ENCODE measurements at places on chromosomes 11 and 22.
A peak's percentile ranks its signal among the peaks of the same experiment; 100 is the strongest.

GRCh38 chr11:109383306-109383705 is 38.7 kb upstream of the C11orf87 start:
- DNase-seq = no peak

DNA sequence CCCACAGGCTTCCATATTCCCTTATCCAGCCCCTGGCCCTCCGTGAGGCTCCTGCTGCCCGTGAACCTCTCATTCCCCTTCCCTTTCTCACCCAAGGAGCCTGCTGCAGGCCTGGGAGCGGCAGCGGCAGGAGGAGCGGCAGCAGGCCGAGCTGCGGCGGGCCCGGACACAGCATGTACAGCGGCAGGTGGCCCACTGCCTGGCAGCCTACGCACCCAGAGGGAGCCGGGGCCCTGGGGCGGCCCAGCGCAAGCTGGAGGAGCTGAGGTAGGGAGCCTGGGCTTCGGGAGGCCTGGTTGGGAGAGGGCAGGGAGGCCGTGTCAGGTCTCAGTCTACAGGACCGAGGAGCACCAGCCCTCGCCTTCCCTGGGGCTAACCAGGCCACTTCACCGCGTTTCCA is 8.1 kb upstream of the SART1 start:
- DNase-seq = no peak

- DNase-seq = no peak
Observed at GRCh38 chr11:19919050-19919561, 206.5 kb downstream of the NAV2 start.

DNA sequence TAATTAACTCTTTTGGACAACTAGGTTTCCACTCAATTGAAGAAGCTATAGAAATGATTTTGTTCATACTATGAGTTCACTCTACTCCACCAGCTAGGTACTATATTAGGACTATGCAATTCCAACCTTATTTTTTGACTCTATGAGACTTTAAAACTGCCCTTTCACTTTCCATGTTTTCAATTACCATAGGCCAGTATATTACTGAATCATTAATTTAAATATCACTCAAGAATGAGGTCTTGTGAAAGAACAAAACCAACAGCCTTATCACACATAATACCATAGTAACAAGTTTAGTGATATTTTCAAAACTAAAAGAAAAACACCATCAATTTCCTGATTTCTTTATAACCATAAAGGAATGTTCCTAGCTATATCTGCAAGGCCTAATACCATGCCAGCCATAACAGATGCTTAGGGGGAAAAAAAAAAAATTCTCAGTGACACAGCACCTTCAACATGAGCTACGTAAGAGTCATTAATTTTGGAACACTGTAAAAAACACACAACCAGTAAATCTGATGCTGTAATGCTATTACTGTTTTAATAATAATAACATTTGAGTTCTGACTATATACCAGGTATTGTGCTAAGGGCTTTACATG is 6.1 kb downstream of the DCUN1D5 start:
- DNase-seq = no peak

DNA sequence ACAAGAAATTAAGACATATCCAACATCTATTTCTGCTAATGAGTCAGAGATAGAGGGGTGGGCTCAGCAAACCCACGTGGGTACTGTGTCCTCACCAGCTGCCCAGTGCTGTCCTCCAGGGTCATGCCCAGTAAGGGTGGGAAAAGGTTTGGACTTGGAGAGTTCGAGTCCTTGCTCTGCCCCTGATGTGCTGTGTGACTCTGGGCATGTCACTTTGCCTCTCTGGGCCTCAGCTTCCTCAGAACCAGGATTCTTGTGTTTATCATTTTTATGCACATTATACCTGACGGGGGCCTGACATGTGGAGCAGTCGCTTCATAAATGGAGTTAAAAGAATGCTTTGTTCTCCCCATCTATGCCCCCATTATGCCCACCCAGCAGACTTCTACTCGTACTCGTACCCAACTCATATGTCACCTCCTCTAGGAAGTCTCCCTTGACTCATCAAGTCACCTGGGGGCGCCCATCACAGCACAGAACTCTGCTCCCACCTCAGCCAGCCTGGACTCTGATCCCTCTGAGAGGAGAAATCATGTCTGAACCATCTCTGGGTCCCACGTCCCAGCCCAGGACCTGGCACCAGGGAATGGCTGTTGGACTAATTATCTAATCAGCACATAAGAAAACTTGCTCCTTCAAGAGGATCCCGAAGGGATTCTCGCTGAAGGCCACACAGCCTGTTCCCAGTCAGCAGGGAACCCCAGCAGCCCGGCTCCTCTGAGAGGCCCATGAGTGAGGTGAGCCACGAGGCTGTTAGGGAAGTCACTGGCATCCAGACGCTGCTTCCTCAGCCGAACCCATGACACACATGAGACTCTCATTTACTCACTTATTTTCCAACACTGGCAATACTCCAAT is 38.7 kb upstream of the TSKU start:
- peak; percentile 81 for DNase-seq

DNA sequence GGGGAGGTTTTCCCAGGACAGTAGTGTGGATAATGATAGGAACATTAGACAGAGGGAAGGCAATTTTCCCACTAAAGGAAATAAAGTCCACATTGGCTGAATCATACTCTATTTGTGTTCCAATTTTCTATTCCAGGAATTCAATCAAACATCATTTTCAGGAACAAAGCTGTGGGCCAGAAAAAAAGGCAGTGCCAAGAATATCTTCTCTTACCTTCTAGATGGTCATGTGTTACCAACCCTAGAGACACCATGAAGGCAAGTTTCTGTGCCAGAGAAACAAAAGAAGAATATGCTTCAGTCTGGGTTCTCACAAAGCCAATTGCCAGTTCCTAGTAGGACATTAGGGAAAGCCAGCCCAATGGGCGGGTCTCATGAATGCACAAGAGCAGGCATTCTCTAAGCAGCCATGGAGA is 27.5 kb downstream of the LARGE2 start:
- DNase-seq = no peak

DNA sequence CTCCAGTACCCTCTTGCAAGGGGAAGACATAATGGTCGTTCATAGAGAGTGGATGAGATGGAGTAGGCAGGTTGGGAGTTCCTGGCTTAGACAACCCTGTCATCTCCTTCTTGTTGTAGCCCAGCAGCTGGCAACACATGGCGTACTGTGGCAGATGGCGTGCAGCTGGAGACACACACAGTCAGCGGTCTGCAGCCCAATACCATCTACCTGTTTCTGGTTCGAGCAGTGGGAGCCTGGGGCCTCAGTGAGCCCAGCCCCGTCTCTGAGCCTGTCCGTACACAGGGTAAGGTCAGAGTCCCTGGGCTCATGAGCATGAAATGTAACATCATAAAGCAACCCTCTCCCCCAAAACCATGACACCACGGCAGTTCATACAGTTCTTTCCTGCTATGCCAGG is 8.7 kb downstream of the ROBO3 start:
- DNase-seq = no peak

DNA sequence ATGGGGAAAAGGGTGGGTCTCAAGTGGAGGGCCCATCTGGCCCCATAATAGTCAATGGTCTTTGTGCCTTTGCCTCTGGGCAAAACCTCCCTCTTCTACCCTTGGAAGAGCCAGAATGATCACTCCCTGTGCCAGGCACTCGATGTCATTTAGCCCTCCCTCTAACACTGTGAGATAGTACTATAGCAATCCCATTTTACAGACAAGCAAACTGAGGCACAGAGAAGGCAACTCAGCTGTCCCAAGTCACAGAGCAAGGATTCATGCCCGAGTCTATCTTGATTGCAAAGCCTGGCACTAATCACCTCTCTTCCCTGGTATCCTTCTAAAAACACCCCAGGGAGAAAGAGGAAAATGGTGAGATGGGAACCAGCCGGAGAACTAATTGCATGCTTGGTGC is 76.4 kb downstream of the TP53I11 start:
- DNase-seq = no peak

DNA sequence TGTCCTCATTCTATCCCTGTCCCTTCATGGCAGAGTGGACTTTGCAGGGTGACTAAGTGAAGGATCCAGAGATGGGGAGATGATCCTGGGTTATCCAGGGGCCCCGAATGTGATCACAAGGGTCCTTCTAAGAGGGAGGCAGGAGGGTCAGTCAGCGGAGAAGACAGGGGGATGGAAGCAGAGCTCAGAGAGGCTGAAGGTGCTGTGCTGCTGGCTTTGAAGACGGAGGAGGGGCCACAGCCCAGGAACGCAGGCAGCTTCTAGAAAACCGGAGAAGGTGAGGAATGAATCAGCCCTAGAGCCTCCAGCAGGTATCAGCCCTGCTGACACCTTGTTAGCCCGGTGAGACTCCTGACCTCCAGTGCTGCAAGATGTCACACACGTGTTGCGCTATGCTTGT is 63.7 kb downstream of the CDKN1C start:
- DNase-seq = no peak

DNA sequence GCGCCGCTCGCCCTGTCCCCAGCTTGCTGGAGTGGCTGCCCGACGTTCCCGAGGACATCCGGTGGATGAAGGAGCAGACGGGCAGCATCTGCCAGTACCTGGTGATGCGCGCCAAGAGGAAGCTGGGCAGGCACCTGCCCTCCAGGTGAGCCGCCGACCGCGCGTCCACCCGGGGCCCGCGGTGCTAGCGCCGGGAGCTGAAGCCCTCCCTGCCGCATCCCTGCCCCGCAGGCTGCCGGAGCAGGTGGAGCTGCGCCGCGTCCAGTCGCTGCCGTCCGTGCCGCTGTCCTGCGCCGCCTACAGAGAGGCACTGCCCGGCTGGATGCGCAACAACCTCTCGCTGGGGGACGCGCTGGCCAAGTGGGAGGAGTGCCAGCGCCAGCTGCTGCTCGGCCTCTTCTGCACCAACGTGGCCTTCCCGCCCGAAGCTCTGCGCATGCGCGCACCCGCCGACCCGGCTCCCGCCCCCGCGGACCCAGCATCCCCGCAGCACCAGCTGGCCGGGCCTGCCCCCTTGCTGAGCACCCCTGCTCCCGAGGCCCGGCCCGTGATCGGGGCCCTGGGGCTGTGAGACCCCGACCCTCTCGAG is 3.3 kb upstream of the CRACR2B start:
- no peak for DNase-seq

- DNase-seq = no peak
Observed at GRCh38 chr11:26997378-26997777, 3.5 kb downstream of the FIBIN start.

DNA sequence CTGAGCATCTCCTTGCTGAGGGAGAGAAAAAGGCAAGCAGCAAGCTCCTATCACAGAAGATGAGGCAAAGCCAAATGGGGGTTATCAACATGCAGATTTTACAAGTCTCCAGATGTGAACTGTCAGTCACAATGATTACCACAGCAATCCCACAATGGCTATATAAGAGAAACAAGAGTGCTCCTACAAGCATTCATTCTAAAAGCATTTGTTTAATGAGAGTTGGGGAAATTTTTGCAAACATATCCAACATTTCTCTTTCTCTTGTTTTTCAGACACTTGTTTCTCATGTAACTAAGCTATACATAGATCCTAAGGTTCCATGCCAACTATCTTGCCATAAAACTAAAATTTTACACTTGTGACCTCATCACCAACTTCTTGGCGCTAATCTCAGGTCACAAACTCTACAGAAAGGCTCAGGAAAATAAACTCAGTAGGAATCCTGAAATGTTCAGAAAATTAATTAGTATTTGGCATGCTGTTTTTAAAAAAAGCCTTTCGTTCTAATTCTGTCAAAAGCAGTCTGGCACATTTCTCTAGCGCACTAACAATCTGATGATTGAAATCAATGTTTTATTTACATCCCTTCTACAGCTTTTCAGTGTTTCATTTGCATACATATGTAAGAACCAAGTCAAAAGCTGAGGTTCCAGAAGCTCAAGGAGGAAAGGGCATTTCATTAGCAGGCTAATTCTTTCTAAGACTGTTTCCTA is 199.5 kb downstream of the TTC28 start:
- DNase-seq = no peak

GRCh38 chr22:49658902-49659280 is 168.8 kb downstream of the BRD1 start:
- DNase-seq = no peak

GRCh38 chr11:6402561-6402981 is 12.3 kb downstream of the SMPD1 start:
- DNase-seq = peak; percentile 40

- no peak for DNase-seq
Observed at GRCh38 chr22:41535244-41535643, 9.0 kb downstream of the POLR3H start.

GRCh38 chr11:16977136-16977993 is 36.8 kb downstream of the PLEKHA7 start:
- DNase-seq = no peak

DNA sequence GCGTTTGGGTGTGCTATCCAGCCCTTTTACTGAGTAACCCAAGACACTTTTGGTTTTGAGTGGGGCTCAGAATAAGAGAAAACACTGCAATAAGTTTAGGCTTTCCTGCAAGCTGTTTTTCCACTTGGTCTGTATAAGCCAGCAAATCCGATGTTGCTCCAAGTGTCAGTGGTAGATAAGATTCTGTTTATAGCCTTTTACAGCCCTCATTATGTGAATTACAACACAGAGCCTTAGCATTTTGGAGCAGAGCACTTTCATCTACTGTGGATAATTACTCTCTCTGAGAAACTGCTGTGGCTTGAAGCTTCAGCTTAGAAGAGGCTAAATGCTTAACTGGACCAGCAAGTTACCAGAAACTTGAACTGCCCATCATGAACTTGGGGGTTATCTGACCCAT is 601.1 kb downstream of the JRKL start:
- DNase-seq = no peak

GRCh38 chr11:20372081-20372626 is 8.6 kb downstream of the HTATIP2 start:
- DNase-seq = no peak

DNA sequence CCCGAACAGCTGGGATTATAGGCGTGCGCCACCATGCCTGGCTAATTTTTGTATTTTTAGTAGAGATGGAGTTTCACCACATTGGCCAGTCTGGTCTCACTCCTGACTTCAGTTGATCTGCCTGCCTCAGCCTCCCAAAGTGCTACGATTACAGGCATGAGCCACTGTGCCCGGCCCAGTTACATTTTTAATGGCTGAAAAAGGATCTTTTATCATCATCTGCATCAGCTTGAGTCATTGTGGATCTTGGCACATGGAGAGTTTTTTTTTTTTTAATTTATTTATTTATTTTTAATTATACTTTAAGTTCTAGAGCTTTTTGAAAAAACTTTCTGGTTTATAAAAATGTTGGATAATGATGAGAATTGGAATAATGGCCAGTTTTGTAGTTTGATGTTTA is 8.6 kb downstream of the IGHMBP2 start:
- DNase-seq = no peak

- DNase-seq = peak; percentile 75
Observed at GRCh38 chr22:30485362-30485988, 13.7 kb upstream of the SEC14L3 start.

DNA sequence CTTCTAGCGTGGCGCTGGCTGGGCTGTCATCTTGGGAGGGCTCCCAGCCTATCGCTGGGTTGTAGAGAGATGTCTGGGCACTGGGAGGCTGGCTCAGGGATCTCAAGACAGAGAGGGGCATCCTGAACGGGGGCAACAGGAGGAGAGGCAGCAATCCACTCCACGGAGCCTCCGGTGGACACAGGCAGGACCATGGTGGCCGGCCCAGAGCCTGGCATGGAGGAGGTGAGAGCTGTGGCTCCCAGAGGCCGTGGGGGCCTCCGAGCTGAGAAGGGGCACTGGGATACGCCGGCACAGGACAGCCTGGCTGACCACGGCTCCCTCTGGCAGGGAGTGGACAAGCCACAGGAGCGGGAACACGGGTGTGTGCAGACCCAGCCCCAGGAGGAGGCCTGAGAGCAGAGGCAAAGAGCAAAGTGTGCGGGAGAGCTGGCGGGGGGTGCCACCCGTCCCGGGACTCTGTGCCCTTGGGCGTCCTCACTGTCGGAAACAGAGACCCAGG is 9.1 kb downstream of the MRGPRF start:
- DNase-seq = no peak

GRCh38 chr11:131979364-131979763 is 608.9 kb downstream of the NTM start:
- DNase-seq = no peak

Measured in hematopoietic multipotent progenitor cell treated with erythropoietin and hydrocortisone succinate and interleukin-3 and kit ligand, for 8 days (in vitro differentiated cells).